ENCODE measurements at places on chromosomes 2 and 18.

- DNase-seq = no peak
Measured at GRCh38 chr2:119574108-119574815, 30.0 kb downstream of the CFAP221 start.

- DNase-seq = no peak
Measured at GRCh38 chr2:238502956-238503791, 76.4 kb downstream of the ASB1 start.

- no peak for DNase-seq
Measured at GRCh38 chr18:80192653-80193385, 54.5 kb downstream of the PARD6G start.

- DNase-seq = no peak
Measured at GRCh38 chr2:240917009-240917683, 11.0 kb downstream of the CROCC2 start.

- DNase-seq = no peak
Measured at GRCh38 chr2:222753251-222753824, 81.9 kb downstream of the MOGAT1 start.

- no peak for DNase-seq
Measured at GRCh38 chr2:130785466-130786055, 30.2 kb downstream of the AMER3 start.

DNA sequence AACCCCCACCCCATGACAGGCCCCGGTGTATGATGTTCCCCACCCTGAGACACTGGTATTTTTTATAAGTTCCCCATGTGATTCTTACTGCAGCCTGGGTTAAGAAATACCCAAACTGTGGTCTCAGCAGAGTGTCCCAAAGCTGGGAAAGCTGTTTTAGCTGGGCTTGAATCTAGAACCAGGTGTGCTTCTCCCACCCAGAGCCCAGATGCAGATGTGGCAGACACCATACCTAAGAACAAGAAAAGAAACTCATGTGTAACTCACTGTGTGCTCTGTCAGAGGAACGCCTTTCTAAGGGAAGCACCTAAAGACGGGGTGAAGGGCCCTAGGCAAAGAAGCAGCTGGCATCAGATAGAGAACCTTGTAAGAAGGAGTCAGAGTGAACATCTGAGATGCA lies 23.9 kb downstream of the DOK1 start:
- no peak for DNase-seq

DNA sequence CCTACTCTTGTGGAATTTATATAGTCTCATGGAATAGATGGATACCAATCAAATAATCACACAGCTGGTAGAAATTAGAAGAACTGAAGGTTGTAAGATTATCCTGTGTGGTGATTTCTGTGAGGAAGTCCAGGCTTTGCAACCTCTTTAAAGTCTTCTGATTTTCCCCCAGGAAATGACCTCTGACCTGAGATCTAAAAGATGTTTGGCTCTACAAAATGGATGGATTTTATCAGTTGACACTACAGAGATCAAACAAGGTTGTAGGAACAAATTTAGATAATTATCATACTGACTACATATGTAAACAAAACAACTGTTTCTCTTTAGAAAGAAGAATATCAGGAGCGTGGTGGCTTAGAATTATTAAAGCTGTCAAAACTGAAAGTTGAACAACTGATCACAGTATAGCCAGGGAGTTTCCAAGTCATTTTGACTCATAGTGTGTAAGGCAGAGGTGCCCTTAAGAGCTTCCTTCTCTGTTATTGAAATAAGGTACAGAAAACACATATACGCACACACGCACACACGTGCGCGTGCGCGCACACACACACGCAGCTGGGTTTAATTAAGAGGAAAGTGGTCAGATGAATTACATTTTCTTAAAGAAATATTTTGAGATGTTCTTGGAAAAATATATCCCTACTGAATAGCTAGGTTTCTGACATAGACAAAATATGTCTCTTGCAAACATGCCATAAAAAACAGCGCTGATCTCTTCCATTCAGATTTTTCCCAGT lies 35.5 kb upstream of the PELI1 start:
- DNase-seq = no peak

GRCh38 chr2:239202836-239203235 lies 198.0 kb downstream of the HDAC4 start:
- peak; percentile 10 for DNase-seq

DNA sequence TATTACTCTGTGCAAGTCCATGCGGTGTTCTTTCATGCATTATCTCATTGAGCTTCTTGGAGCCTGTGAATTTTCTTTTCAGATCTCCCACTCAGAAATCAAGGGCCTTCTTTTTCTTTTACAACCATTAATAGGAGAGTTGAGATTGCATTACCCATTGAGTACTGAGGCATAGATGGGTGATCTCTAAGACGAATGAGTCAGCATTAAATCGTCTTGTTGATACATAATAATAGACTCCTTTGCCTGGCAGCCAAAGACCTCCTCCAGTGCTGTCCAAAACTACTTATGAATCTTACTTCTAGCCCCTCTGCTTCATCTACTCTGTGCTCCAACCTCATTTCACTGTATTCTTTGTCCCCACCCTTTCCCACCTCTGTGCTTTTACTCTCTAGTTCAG lies 180.5 kb downstream of the AGPS start:
- DNase-seq = no peak

GRCh38 chr2:217436386-217436785 lies 566.4 kb downstream of the TNS1 start:
- DNase-seq = no peak

- no peak for DNase-seq
Measured at GRCh38 chr2:36951574-36951973, 14.8 kb downstream of the STRN start.

- no peak for DNase-seq
Measured at GRCh38 chr18:51433881-51434280, 236.4 kb upstream of the MEX3C start.

GRCh38 chr18:56919190-56919589 lies 227.7 kb upstream of the BOD1L2 start:
- DNase-seq = no peak

- DNase-seq = no peak
Measured at GRCh38 chr2:79830501-79830900, 317.6 kb downstream of the CTNNA2 start.

DNA sequence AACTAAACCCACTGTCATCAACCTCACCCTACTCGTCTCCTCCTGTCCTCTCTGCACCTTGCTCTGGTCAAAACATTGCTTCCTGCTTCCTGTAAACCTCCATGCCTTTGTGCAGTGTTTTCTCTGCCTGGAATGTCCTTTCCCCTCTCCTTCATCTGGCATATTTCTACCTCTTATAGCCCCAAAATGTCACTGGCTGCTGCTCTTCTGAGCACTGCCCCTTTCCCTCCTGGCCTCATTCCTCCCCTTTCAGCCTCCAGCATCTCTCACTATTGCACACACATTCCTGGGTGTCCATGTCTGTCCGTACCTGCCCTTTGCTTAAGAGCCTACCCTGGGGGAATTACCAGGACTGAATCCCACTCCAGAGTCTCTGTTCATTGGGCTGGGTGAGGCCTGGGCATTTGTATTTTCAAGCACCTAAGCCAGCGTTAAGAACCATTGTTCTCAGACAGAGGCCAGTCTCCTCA lies 84.9 kb downstream of the MOGAT1 start:
- DNase-seq = no peak

DNA sequence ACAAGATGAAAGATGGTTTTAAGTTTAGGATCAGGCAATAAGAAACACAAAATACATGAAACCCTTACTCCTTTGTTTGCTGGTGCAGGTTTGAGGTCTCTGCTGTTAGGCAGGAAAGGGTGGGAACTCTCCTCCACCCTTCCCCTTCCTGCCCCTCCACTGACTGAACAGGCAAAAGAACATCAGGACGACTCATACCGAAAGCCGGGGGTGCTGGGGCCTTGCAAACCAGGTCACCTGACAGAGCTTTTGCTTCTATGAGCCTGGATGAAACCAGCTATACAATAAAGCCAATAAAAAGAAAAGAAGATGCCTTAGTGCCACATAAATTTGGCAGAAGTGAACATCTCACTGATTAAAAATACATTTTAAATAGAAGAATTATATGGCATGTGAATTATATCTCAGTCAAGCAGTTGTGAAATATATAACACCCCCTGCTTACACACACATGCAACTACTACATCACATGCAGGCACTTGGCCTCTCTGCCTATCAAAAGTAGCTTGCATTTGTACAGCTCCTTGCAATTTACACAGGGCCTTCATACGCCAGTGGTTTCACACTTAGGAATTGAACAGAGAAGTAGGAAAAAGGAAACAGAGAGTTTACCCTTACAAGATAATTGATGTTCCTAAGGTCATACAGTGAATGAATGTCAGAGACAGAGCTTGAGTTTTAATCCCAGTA lies 215.1 kb upstream of the TRIB2 start:
- DNase-seq = peak; percentile 33

DNA sequence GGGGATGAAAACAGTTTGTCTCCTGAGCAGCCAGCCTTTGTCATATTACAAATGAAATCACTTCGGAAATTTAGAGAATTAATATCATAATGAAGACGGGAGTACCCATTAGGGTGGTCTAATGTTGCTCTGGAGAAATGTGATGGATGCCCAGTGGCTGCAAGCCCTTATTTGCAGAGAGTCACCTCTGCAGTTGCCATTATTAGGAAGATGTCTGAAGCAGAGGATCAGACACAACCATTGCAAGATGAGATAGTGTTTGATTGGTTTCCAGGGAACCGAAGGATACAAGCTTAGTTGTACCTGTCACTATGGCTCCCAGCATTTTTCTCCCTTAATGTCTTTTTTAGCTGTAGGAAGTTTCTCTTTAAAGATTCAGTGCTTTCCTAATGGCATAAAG lies 272.4 kb downstream of the FIGN start:
- DNase-seq = no peak

Data from activated B cell treated with CpG ODN at 0.5 μM for 24 hours (primary cell).